Cerebellar cortex (tissue), 1 donor: ENCODE measurements at places on chromosomes 4 and X.

DNA sequence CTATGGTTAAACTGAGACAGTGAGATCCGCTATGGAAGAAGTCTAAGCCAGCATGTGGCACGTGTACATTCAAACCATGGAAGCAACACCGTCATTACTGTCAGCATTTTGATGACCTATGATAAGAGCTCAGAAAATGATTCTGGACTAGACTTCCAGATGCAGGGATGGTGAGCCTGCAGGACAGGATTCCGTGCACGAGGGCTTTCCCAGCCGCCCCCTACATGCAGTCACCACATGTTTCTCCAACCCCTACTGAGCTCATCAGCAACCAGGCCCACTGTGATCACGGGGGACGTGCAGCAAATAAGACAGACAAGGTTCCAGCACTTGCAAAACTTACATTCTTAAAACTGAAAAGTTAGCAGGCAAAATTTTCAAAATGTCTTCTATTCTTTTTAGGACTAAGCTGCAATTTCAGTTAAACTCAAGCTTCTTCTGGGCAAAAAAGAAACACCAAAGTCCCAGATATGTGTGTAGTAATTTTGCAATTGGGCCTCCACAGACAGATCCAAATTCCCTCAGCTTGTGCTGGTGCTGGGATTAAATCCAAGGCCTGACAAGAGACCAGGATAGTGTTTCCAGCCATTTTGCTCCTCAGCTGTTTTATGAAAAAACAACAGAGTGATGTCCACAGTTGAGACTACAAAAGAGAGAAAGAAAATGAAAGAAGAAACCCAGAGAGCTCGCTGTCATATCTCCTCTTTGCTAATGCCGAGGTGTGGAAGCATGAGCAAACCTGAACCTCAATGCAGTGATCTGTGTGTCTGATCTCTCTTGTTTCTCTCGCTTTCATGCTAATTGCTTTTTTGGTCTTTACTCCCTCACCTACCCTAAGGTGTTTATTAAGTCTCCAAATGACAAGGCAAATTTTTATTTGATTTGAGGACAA is 118.2 kb downstream of the AFAP1 start:
- no peak for DNase-seq

DNA sequence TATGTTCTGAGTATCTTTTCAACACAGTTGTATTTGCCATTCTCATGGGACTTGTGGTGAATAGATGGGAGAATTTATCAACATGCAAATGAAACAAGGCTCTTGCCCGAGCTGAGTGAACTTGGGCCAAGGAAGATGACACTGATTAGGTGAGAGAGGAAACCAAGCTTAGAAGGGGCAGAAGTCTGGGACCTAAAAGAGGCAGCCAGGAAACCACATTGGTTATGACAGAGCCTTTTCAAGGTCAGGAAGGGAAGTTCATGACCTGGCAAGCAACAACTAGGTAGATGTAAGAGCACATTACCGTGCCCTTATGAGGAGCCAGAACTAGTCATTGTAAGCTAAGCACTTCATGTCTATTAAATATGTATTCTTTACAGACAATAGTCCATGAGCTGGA is 590.3 kb downstream of the PACRGL start:
- no peak for DNase-seq

DNA sequence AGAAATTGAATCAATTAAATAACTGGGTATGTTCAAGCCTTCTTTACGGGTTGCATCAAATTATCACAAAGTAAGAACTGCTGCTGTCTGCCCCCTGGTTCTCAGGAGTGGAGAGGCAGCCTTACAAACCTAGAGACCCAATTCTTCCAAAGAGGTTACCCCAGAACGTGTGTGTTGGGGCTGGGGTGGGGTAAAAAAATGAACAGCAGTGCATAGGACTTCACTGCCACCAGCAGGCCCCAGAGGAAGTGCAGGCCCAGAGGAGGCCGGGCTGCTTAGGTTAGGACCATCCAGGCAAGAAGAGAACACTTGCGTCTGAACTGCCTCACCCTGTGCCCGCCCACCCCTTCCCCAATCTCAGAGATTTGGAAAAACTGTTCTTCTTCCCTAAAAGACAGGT is 1.5 kb upstream of the NWD2 start:
- no peak for DNase-seq

- no peak for DNase-seq
These were observed 274.7 kb downstream of the GLUD2 start for GRCh38 chrX:121322159-121322558.

DNA sequence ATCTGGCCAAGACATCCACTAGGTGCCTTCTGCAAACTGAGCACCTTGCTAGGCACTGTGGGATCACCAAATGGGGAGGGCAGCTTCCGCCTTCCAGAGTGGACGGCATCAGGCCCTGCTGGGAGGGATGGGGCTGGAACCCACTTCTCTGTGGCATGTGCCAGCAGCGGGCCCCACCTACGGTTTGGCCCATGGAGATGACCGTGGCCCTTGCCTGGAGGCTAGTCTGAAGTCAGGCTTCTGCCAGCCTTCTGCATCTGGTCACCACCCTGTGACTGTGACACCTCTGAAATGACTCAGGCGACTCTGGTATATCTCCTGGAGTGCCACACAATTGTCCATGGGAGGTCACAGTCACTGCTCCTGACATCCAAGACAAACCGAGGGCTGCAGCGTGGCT is 7.2 kb downstream of the SSR4 start:
- no peak for DNase-seq

GRCh38 chr4:109029987-109030386 is 267.1 kb upstream of the ETNPPL start:
- no peak for DNase-seq

DNA sequence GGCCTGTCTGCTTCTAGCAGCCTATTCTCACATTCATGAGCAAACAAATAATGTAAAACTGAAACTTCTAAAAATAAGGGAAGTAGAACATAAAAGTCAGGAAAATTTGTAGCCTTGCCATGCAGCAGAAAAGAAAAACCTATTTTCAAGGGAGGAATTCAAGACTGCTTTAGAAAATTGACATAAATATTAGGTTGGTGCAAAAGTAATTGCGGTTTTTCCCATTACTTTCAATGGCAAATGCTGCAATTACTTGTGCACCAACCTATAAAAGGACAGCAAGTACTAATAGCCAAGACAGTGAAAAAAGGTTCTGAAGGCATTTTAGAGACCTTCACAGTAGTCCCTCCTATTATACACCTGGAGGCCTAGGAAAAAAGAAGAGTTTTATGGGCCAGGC is 457.8 kb downstream of the KLHL4 start:
- no peak for DNase-seq

GRCh38 chrX:134423606-134424005 is 36.4 kb upstream of the HPRT1 start:
- peak; percentile 16 for DNase-seq

DNA sequence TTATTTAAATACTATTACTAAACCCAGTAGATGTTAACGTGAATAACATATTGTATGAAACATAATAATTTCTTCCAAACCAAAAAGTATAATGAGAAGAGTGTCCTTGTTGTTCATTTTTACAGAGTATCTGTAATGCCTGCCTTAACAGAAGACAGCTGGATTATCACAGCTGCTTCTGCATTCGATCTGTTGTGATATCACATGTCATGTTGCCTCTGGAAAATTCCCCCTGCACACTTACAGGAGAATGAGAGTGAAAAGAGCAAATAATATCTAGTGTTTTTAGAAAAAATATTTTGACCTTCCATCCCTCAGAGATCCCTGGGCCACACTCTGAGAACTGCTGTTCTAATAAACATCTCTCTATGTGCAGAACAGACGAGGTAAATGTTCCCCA is 240.1 kb upstream of the NOCT start:
- no peak for DNase-seq

GRCh38 chr4:158758142-158758541 is 10.7 kb upstream of the FNIP2 start:
- no peak for DNase-seq

DNA sequence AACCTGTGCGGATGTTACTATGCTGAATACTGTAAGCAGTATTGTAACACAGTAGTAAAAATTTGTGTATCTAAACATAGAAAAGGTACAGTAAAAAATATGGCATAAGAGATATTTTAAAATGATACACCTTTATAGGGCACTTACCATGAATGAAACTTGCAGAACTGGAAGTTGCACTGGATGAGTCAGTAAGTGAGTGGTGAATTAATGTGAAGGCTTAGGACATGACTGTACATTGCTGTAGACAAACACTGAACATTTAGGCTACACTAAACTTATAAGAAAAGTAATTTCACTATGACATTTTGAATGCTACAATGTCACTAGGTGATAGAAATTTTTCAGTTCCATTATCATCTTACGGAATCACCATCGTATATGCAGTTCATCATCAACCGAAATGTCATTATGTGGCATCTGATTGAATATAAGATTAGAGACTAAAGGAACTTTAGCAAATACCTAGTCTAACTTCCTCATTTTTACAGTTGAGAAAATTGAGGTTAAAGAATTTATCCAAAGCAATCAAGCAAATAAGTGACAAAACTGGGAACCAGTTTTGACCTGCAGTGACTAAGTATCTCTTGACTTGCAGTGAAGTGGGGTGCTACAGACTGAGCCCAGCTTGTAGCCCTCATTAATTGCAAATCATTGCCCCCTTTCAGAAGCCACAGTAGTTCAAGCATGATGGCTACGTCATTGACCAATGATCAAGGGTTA is 55.3 kb downstream of the EGF start:
- no peak for DNase-seq

DNA sequence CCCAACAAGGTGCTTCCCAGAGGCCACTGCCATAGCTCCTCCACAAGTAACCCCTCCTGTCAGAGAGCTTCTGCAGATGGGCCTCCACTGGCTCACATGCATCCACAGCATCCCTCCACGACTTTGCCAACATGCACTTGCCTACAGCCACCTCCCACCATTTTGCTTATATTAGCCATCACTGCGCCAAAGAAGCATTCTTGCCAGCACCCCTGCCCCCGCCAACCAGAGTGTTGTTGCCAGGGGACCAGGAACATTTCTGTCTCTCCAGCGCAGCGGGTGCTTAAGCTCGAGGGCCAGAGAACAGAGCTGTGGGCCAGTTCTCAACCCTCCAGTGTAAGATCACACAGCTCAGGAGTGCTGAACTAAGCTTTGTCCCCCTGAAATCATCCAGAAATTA is 517.6 kb downstream of the PABPC4L start:
- no peak for DNase-seq

GRCh38 chrX:72048510-72049455 is 82.9 kb downstream of the RTL5 start:
- DNase-seq, result no peak

GRCh38 chr4:139153411-139154133 is 23.4 kb downstream of the ELF2 start:
- DNase-seq, result no peak

DNA sequence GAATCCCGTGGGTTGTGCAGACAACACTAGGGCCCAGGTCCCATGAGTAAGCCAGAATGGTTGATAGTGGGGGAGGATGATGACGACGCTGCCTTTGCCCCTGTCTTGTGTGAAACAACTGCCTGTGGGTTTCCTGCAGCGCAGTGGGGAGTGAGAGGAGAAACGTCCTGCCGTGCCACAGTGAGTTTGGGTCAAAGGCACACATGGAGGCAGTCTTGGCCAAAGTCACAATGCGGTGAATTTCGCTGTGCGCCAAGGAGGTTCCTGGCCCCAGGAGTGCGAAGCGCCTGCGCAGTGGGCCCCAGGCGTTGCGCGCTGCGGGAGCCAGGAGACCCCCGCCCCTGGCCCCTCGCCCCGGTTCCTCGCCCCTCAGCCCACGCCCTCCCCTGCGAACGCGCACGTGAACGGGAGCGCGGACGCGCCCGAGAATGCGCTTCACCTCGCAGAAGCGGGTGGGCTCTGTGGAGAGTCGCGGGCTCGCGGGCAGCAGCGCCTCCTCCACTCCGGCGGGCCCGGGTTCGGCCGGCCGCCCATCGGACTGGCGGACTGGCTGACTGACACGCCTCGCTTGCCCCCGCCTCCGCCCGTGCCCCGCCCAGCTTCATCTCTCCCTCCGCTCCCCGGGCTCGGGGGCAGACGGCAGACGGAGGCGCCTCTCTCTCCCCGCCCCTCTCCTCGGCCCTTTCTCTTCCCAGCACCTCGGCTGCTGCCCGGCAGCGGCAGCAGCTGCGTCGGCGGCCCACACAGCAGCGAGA is at the start of gene NUDT10:
TSS of gene NUDT10 (plus strand) at position 635 of the 755 bp plus-strand sequence. CDS start 144 bp downstream, outside the sequence.
- DNase-seq, result peak; percentile 57

DNA sequence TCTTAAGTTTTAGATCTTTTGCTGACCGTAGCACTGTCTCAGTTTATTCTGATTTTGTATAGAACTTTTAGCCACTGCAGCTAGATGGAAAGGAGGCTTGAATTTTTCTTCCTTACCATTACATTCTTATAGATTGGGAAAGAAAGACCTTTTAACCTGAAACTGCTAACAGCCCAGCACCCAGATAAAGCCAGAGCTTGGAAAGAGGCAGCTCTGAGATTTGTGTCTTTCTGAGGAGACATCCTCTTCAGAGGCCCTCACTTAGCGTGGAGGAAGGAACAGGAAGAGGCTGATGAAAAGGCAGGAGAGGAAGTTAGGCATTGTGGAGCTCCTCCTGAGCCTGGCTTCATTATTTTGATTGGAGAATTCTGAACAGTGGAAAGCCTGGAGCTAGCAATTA is 35.1 kb downstream of the ATG4A start:
- DNase-seq, result no peak

- DNase-seq, result no peak
These were observed 66.1 kb downstream of the MAGEA10 start for GRCh38 chrX:152072236-152072635.

DNA sequence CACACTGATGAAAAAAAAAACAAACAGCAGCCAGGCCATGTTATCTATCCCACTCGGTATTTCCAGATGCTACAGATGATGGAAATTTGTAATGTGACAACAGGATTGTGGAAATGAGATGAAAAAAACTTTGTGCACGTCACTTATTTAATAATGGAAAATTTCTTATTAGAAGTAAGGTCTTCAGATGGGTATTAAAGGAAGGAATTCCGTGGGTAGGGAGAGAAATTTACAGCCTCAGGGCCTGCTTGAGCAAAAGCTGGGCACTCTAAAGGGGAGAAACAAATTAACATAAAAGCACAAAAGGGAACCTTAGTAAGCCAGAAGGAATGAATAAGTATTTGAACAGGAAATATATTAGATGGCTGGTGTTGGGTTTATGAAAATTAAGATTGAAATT is 4.2 kb upstream of the PKD2 start:
- no peak for DNase-seq

- peak; percentile 66 for DNase-seq
These were observed 102.5 kb upstream of the MID1 start for GRCh38 chrX:10722851-10723250.

GRCh38 chr4:32544846-32545245 is 1824.7 kb downstream of the PCDH7 start:
- no peak for DNase-seq

DNA sequence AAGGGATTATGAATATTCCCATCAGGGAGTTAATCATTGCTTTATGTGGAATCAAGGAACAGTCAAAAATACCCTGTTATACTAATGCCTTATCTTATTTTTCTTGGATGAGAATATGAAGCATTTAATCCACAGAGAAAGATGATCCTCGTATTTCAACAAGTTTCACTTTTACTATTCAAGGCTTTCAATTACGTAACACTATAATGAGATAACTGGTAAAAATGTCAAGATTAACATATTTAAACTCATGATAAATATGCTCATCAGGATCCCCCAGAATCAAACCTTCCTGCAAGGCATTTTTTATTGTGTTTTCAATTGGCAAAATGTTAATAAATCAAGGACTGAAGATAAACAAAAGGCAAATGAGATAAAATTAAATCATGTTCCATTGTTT is 5.1 kb downstream of the ZXDA start:
- no peak for DNase-seq

GRCh38 chr4:98557194-98557892 is 101.1 kb downstream of the TSPAN5 start:
- no peak for DNase-seq
